T-cell (primary cell): ENCODE measurements at places on chromosomes 1 and 21.

GRCh38 chr1:17922833-17923232 lies 167.7 kb downstream of the ACTL8 start:
- DNase-seq, result no peak

DNA sequence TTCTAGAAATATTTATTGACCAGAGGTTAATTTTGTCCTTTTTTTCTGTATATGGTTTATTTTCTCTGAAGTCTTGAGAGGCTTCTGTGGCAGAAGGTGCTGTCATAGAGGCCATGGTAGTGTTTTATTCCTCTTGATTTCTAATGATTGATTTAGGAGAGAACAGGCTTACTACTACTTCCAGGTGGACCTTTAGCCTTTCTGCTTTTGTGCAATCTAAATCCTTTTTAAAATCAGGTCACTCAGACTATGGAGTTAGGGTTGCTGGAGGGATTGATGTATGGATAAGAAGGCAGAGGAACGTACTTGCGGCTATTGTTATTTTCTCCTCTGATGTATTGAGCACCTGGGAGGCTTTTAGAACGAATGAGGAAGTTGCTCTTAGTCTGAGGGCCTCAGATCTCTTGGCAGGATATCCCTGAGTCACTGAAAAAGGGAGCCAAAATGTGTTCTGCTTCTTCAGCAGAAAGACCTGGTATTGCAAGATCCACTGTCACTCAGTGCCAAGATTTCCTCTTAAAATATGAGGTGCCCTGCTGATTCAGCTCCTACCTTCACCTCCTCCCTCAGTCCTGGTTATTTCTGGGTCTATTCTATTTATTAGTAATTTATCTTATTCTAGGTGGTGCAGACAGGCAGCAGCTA lies 277.4 kb downstream of the ZNF648 start:
- DNase-seq, result no peak

GRCh38 chr1:22114083-22115012 lies 28.5 kb downstream of the WNT4 start:
- DNase-seq, result no peak

DNA sequence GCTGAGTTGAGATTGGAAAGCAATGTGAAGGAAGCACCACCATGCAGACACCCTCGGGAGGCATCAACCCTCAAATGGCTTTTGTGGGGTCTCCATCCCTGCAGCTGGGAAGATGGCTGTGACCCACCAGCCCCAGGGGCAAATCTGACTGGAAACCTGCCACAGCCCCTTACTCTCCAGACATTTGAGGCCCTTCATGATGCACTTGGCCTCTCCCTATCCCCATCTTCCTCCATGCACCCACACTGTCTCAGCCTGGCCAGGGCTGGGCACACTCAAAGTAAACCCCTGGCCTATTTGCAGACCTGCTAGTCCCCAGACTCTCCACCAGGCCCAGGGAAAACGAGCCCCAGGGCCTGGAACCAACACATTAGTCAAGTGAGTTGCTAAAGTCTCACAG lies 205.2 kb downstream of the MATN1 start:
- DNase-seq, result no peak

- DNase-seq, result no peak
Observed at GRCh38 chr1:168686666-168687065, 42.3 kb downstream of the DPT start.

- DNase-seq, result no peak
Observed at GRCh38 chr1:102099916-102100315, 103.2 kb upstream of the OLFM3 start.

- DNase-seq, result no peak
Observed at GRCh38 chr1:33001282-33001681, 35.4 kb downstream of the AK2 start.

- DNase-seq, result no peak
Observed at GRCh38 chr1:59005491-59006288, 221.8 kb upstream of the JUN start.
